ENCODE measurements at places on chromosomes 11 and 22.

- DNase-seq: no peak
Measured at GRCh38 chr22:44289414-44290171, 23.2 kb downstream of the SHISAL1 start.

GRCh38 chr11:45615182-45615792 lies 50.1 kb downstream of the CHST1 start:
- DNase-seq: no peak

- no peak for DNase-seq
Measured at GRCh38 chr11:11122749-11123148, 230.3 kb downstream of the CSNK2A3 start.

DNA sequence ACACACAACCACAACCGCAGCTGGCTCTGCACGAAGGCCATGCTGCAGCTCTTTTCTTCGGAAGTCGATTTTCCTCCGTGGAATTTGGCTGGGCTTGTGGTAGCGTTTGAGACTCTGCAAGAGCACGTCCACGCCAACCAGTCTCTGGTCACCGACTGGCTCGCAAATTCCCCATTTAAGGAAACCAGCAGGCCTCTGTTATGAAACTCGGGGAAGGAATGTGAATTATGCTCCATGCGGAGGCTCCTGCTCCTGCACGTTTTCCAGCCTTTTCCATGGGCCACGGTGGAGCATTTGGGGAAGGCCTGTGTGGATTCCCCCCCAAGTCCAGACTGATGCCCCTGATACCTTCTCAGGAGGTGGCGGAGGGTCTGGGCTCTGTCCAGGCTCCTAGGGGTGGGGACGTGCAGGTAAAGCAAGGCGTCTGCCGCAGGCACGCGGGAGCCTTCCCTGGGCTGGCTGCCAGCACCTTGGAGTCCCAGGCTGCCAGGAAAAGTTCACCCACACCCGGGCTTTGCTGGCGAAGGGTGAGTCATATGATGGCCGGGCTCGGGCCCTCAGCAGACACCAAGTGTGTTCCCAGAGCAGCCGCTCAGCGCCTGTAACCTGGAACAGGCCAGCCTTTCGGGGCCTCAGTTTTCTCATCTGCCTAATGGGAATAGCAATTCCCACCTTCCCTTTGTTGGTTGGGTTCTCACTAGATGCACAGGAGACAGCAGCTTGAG lies 41.9 kb downstream of the LRP5 start:
- DNase-seq: no peak

DNA sequence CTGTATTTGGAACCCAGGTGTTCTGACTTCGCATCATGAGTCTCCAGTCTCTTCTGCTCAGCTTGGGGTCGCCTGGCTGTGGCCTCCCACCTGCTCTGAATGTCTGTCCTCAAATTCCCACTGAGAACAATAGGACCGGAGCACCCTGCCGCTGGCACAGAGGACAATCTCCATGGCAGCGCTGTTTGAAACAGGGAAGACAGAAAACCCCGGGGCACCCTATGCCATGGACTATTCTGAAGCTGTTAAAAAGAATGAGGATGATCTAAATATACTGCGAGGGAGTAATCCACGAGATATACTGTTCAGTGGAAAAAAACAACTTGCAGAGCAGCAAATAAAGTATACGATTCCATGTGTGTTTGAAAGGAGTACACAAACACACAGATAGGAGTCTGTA lies 415.6 kb upstream of the NARS2 start:
- no peak for DNase-seq

DNA sequence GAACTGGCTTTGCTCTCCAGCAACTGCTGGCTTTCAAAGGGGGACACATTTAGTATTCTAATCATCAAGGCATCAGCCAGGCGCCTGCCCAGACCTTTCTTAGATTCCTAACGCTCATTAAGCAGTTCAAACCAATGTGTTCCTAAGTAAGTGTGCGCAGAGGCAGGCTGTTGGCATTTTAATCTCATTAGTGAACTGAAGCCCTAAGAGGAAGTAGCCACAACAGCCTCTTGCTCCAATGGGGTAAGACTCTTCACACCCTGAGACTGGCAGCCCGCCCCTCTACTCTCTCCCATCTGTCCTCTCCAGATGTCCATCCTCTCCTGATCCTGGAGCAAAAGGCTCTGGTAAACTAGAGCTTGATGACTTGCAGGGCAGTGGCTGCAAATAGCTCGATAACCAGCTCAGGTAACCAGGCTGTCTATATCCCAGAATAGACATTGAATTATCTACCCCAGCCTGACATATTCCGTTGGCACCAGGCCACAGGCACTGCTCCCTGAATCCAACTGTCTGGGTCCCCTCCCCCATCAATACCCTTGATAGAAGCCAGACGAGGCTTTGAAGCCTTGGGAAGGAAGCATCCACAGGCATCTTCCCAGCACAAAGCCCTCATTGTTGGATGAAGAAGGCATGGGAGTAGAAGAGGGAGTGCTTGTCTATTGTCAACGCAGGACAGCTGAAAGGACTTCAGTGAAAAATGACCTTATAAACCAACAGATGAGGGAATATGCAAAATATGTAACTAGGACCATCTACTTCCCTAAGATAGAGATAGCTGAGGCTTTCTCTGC lies 321.1 kb downstream of the TENM4 start:
- DNase-seq: no peak

DNA sequence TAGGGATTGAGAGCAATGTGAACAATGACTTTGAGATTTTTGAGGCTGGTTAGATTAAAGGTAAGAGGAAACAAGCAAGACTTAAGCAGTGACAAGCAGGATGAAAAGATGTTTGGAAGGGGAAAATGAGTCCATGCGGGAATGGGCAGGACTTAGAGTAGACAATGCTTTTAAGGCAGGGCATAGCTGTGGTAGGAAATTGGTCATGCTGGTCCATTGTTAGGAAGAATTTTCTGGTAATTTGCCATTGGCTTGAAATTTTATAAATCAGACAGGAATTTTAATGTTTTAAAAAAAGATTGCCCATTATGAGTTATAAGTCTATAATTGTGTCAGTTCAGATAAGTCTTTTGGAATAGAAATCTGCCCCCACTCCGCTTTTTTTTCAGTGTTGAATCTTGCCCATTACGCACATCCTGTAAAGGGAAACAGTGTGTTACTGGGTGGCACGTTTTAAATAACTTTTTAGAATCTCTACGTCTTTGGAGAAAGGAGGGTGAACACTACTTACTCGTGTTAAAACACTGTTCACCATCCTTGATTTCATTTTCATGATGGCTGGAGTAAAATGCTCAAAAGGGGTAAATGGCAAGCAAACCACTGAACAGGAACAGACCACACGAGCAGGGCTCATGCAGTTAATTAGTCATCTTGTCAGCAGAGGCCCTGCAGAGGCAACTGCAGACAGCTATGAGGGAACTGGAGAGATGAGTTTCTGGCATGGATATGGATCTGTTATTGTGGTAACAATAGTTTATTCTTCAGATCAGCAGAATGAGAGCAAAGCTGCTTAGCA lies 25.0 kb downstream of the SWAP70 start:
- DNase-seq: peak; percentile 74

GRCh38 chr22:48906216-48906835 lies 921.3 kb downstream of the BRD1 start:
- no peak for DNase-seq

- DNase-seq: no peak
Measured at GRCh38 chr11:40384991-40385390, 1074.5 kb downstream of the LRRC4C start.

- DNase-seq: no peak
Measured at GRCh38 chr11:56543157-56543556, at the start of gene OR5M11. Gene OR5M11 (minus strand): TSS chr11:56543257. CDS start chr11:56543257, 0 bp downstream.

DNA sequence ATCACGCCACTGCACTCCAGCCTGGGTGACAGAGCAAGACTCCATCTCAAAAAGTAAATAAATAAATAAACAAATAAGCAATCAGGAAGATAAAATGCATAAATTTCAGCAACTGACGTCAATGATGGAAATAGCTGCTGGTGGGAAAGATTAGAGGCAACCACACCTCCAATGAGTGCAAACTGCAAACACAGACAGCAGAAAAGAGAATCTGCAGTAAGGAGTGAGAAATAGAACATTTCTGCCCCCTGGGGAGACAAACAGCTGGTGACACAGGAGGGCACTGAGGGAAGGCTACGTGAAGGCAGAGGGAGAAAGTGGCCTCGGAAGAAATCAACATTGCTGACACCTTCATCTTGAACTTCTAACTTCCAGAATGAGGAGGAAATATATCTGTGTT lies 6.5 kb downstream of the PI4KA start:
- no peak for DNase-seq

DNA sequence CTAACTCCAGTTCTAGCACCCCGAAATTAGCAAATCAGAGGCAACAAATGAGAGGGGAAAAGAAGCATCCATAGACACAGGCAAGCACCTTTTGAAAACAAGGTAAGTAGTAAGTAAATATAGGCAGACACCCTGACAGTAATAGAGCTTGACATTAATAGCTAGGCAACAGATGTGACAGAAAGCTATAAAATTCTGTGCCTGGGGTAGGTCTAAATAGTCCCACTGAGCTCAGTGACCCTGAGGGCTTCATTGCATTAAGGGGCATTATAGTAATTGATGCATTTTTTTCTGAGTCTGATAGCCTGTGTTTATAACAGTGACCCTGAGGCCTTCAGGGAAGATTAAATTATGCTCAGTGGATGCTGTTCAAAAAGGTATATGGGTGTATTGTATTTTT lies 197.1 kb downstream of the HIPK3 start:
- DNase-seq: no peak

DNA sequence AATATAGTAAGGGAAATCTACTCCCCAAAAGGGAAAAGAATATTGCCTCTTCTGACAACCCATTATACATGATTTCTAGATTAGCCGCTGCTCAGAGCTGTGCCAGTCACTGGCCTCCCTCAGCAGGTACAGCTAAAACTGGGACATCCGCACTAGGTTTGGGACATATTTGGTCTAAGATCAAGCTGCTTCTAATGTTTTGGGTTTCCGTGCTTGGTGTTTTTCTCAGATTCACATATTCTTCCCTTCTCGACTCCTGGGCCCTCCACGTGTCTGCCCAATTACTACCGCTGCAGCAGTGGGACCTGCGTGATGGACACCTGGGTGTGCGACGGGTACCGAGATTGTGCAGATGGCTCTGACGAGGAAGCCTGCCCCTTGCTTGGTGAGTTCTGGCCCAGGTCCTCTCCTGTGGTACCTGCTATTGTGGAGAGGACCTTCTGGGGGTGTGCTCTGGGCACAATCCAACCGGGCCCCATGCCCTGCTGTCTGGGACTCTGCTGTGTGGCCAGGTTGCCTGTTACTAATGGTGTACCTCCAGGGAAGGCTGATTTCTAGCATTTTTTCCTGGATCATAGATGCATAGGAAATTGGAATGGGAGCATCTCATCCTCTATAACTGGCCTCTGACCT lies 138.1 kb upstream of the SORL1-AS1 start:
- DNase-seq: no peak

DNA sequence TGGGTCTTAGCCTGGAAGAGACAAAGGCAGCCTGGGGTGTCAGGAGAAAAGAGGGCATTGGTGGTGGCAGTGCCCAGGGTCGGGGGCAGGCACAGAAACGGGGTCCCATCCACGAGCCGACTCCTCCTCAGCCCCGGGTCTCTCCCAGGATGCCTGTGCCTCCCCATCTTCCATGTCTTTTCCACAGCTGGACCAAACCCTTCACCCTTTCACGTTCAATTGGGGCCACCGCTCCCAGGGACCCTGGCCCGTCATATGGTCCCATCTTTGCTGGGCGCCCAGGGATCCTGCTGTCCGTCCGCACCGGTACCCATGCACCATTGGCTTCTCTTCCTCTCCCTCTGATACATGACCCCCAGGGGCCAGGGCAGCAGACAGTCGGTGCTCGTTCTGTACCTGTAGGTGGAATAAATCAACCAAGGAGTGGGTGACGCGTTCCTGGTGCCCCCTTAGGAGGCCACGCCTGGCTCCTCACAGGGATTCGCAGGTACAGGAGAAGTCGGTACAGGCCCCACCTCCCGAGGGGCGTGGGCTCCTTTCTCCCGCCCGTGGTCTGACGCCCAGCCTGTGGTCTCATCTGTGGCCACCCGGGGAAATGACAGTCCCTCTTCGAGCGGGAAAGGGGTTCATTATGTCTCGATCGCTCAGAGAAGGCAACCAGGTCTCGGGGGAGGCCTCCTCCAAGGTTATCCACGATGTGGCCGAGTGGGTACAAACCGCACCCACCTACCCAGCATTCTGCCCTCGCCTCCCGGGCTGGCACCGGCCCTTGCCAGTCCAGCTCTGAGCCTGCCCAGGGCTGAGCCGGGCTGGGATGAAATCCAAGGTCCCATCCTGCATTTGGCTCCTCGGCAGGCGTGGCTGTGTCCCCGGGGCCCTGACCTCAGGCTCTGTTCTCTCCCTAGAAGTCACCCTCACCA lies 1493.6 kb downstream of the BRD1 start:
- no peak for DNase-seq

- DNase-seq: no peak
Measured at GRCh38 chr11:48034926-48035871, 54.8 kb downstream of the PTPRJ start.

- DNase-seq: no peak
Measured at GRCh38 chr22:39212721-39213376, 31.9 kb downstream of the PDGFB start.

- no peak for DNase-seq
Measured at GRCh38 chr22:21780259-21780658, 44.7 kb upstream of the YPEL1 start.

All from GM12864 (cell line).